ENCODE measurements at places on chromosomes 3 and 15.

GRCh38 chr3:197019535-197019934, 10.1 kb downstream of the MELTF start:
- DNase-seq: no peak

- no peak for DNase-seq
Observed at GRCh38 chr15:72222393-72222792, 8.6 kb downstream of the PKM start.

- no peak for DNase-seq
Observed at GRCh38 chr3:52350416-52350815, 34.3 kb downstream of the DNAH1 start.

- DNase-seq: no peak
Observed at GRCh38 chr3:52923963-52924362, 26.6 kb upstream of the STIMATE start.

- no peak for DNase-seq
Observed at GRCh38 chr3:187976365-187976900, 177.5 kb upstream of the LPP start.

DNA sequence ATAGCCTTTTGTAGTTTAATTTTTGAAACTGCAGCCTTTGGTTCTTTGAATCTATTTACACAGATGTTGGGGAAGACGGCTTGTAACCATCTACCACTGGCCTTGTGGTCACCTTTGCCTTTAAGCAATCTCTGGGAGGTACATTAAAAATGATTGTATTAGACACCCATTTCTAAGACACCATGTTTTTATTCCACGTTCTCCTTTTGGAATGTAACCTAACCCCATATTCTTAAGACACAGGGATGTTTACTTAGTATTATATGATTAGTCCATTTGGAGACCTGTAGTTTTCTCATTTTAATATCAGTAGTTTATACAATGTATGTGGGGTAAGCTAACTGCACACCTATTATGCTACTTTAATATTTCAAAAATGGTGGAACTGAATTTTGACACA, 175.1 kb upstream of the PLSCR5 start:
- no peak for DNase-seq

- no peak for DNase-seq
Observed at GRCh38 chr3:136067211-136067610, 101.7 kb downstream of the PPP2R3A start.

- DNase-seq: no peak
Observed at GRCh38 chr3:48426401-48426909, 3.4 kb downstream of the PLXNB1 start.

DNA sequence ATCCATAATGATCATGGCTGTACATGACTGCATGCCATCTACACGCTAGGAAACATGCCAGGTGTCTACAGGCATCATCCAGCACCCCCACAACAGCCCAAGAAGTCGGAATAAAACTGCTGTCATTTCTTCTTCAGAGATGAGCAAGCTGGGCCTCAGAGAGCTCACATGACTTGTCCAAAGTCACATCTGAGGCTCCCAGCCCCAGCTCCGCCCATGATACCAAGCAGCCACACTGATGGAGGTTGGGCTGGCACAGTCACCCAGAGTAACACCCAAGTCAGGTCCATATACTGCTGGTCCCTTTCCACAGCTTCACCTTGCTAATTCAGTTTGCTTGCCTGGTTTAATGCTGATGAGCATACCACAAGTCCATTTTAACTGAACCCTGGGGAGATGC, 116.6 kb downstream of the SEC22A start:
- no peak for DNase-seq

GRCh38 chr3:148078658-148079057, 619.0 kb upstream of the AGTR1 start:
- DNase-seq: no peak

Data from fibroblast of skin of left quadriceps (primary cell).